ENCODE measurements at places on chromosomes 3 and 15. TPM values are rescaled to one million over a fixed set of nuclear protein-coding genes. Genes with fewer than 3 reads are reported as not detected.
A peak's percentile ranks its signal among the peaks of the same experiment; 100 is the strongest.

CACNA2D3 gene
- not detected for total RNA-seq

ZNF710 gene
- 15.4 TPM for total RNA-seq

GHSR gene
- not detected for total RNA-seq

PPCDC gene
- total RNA-seq, result 16.7 TPM

ITIH1 gene
- not detected for total RNA-seq

DNA sequence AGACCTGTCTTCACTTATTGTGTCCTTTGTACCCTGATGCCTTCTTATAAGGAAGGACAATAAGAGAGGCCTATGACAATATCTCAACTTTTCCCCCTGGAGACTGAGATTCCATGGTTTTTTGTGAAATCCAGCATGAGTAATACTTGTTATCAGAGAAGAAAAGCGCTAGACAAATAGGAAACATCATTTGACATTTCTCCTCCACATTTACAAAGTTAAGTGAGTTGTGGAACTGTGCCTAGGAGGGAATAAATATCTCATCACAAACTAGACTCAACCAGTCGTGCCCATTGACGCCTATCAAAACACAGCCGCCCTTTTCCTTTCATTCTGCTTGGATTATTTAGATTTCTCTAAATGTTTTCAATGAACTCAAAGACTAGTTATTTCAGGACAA is 253.1 kb downstream of the MECOM start:
- no peak overlapping the region for H3K4me3 ChIP-seq
- H3K4me1 ChIP-seq, result no peaks in the 10 kb centered on the region
- DNase-seq, result no peak
- no peaks in the 10 kb centered on the region for H3K27me3 ChIP-seq
- H3K36me3 ChIP-seq, result no peaks in the 10 kb centered on the region

DNA sequence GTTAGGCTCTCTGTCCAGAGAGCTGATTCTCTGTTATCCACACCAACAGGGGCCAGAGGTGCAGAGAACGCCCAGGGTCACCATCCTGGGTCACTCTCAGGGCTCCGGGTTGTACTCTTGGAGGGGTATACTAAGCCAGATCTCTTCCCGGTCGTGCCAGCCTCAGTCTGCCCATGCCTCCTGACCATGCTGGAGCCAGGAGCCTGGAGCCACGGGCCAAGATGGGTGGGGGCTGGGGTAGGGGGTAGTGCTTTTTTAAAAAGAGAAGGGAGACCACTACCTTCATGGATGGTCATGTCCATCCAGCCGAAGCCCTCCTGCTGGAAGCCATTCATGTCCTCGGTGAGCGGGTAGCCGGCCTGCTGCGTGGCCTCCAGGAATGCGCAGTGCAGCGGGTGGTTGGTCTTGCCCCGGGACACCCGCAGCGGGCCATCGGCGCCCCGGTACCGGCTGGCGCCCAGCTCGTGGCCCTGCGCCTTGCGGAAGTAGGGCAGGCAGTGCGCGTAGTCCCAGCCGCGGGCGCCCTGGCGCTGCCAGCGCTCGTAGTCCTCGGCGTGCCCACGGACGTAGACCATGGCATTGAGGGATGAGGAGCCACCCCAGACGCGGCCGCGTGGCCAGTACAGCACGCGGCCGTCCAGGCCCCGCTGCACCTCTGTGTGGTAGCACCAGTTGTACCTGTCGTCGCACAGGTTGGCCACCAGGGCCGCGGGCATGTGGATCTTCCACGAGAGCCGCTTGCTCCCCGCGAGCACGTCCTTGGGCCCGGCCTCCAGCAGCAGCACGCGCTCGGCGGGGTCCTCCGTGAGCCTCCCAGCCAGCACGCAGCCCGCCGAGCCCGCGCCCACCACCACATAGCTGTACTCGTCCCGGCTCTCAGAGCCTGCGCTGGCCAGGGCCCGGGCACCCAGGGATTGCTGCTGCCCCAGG is 22.9 kb downstream of the CHDH start:
- no peak overlapping the region for H3K4me3 ChIP-seq
- no peak overlapping the region for H3K27ac ChIP-seq
- peaks cover 29% of the 10 kb centered on the region for H3K27me3 ChIP-seq
- DNase-seq, result no peak
- H3K4me1 ChIP-seq, result no peaks in the 10 kb centered on the region
- H3K36me3 ChIP-seq, result no peaks in the 10 kb centered on the region

- H3K27me3 ChIP-seq, result peaks cover 2% of the 10 kb centered on the region
- H3K36me3 ChIP-seq, result no peaks in the 10 kb centered on the region
- DNase-seq, result no peak
- H3K4me3 ChIP-seq, result no peak overlapping the region
- H3K27ac ChIP-seq, result no peak overlapping the region
- no peaks in the 10 kb centered on the region for H3K4me1 ChIP-seq
Observed at GRCh38 chr3:87694678-87695077, 364.1 kb downstream of the CGGBP1 start.

DNA sequence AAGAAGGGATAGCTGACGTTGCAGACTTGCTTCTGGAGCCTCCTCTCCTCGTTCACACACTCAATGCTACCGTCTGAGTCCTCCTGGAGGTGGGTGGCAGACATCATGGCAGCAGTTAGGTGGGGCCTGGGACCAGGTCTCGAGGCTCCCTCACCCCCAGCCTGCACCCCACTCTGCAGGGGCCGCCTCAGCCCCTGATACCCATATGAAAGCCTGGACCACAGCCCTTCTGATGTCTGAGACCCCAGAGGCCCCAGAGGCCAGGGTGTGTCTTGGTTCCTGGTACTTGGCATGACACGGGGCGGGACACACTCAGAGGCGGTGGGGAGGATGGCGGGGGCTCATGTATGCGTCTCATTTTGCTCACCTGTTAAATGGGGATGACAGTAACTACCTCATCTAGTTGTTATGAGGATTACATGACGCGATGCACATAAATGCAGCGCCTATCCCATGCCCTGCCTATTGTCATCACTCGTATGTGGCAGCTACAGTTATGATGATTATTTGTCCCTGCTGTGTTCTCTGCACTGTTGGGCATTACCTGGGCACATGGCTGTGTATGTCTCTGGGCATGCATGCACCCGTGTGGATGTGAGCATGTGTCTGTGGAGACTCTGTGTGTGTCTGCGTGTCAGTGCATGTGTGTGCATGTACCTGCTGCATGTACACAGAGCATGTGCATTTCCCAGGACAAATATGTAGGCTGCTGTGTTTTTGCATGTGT is 39.9 kb downstream of the FEM1B start:
- H3K4me1 ChIP-seq, result no peaks in the 10 kb centered on the region
- H3K4me3 ChIP-seq, result no peak overlapping the region
- peak; percentile 22 for DNase-seq

GRCh38 chr3:25458420-25458814 is 30.4 kb downstream of the RARB start:
- H3K36me3 ChIP-seq, result peaks cover 4% of the 10 kb centered on the region
- DNase-seq, result no peak
- no peak overlapping the region for H3K27ac ChIP-seq
- H3K4me1 ChIP-seq, result peaks cover 9% of the 10 kb centered on the region
- peaks cover 12% of the 10 kb centered on the region for H3K27me3 ChIP-seq

GRCh38 chr3:12121466-12121865 is 37.2 kb downstream of the TIMP4 start:
- H3K36me3 ChIP-seq, result no peaks in the 10 kb centered on the region
- peaks cover 40% of the 10 kb centered on the region for H3K27me3 ChIP-seq
- no peak for DNase-seq
- H3K4me3 ChIP-seq, result no peak overlapping the region
- no peak overlapping the region for H3K27ac ChIP-seq

DNA sequence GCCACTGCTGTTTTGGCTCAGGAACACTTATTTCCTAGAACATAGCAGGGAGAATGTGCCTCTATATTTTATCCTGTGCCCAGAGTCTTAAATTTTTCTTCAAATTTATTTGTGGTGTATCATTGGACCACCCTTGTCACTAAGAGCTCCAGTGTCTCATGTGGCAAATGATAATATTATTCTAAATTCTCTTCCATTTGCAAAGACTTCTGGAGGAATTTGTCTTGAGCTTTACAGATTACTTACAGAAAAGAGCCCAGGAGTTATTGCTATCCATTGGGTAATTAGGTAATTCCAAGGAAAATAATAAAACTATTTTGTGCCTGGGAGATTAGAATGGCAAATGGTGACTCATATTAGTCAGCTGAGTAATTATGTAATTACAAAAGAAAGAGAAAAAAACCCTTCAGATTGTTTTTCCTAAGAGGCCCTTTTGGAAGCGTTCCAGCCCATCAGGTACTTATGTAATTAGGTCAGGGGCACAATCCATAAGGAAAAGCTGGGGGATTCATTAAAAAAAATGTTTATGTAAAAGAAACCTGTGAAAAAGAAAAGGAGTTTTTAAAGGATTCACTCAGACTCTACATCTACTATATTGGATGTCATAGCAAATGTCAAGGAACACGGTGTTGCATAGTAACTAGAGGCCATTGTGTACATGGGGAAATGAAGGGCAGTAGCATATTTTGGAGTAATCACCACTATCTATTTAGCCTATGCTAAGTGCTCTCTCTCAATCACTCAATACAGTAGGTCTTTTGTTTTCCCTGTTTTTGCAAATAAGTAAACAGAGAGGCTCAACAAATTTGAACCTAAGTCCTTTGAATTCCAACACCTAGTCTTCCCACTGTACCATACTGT is 380.9 kb upstream of the RARB start:
- H3K27me3 ChIP-seq, result no peaks in the 10 kb centered on the region
- no peak overlapping the region for H3K27ac ChIP-seq
- no peaks in the 10 kb centered on the region for H3K36me3 ChIP-seq
- H3K4me1 ChIP-seq, result no peaks in the 10 kb centered on the region
- DNase-seq, result no peak
